ENCODE measurements at places on chromosomes 4 and X.

GRCh38 chr4:26717332-26717731, 133.4 kb downstream of the TBC1D19 start:
- DNase-seq = no peak

DNA sequence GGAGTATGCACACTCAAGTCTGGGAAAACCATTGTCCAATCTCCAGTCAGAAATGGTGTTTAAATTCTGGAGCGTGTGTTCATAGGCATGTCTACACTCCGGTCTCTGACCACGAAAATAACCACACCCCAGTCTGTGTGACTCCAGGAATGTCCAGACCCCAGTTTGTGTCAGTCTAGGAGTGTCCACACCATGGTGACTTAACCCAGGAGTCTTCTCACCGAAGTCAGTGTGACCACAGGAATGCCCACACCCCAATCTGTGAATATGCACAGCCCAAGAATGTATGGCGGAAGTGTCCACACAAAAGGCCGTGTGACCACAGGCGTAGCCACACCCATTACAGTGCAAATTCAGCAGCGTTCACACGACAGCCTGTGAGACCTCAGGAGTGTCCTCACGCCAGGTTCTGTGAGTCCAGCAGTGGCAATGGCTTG, 11.4 kb downstream of the FTSJ1 start:
- DNase-seq = no peak

- peak; percentile 56 for DNase-seq
Observed at GRCh38 chr4:52911684-52912294, 49.7 kb downstream of the RASL11B start.

- DNase-seq = no peak
Observed at GRCh38 chr4:681736-682451, 7.1 kb downstream of the SLC49A3 start.
